ENCODE measurements at places on chromosomes 12 and 14.
A peak's percentile ranks its signal among the peaks of the same experiment; 100 is the strongest.

- no peak for DNase-seq
These were observed 98.3 kb downstream of the PDZRN4 start for GRCh38 chr12:41286426-41286825.

DNA sequence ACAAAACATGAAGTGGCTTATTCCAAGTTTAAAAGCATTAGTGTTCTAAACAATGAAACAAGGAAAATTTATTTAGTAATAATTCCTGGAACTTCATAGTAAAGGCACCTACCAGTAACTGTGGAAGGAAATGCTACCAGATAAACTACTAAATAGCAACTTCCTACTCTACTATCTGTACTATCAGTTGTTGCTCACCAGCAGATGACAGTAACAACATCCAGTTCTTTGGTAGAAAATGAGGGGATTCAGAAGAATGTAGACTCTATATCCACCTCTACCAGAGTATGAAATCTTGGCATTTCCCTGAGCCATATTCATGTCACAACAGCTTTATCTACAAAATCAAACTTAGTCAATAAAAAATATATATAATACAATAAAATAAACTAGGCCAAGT lies 3.1 kb downstream of the ENTPD5 start:
- no peak for DNase-seq

GRCh38 chr12:102095677-102096263 lies 24.1 kb downstream of the NUP37 start:
- DNase-seq = no peak

- peak; percentile 65 for DNase-seq
These were observed 53.8 kb downstream of the VCPKMT start for GRCh38 chr14:50062438-50063085.

DNA sequence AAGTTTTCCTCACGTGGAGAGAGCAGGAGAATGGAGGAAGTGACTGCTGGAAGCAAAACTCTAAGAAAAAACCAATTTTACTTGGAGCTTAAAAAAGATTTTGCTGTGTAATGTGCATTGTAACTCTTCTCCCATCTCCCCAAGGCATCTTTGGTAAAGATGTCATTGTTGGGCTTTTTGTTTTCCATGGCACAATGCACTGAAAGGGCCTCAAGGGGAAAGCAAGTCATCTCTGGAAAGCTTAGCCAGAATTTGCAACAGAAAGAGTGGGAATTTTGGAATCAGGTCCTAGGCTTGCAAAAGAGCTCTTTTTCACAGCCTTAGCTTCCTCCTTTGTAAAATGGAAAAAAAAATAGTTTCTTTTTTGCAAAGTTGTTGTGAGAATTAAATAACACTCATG lies 7.9 kb upstream of the PPM1A start:
- no peak for DNase-seq

DNA sequence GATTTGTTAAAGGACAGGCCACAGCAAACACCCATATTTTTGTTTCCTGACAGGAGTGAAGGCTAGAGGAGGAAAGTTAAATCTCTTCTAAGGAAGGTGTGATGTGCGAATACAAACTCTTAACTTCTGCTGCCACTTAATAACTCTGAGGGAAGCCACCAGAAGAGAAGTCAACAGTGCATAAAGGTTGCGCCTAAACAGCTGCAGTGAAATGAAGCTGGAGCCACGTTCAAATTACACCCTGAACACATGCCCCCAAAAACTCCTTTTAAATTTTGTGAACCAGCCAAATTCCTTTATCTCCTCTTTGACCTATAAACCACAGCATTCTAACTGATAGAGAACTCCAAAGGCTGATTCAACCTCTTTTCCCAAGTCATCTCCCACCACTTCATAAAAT lies 22.4 kb downstream of the DENND5B start:
- no peak for DNase-seq

- peak; percentile 13 for DNase-seq
These were observed 495 bp downstream of the ADIPOR2 start for GRCh38 chr12:1691123-1692007.

DNA sequence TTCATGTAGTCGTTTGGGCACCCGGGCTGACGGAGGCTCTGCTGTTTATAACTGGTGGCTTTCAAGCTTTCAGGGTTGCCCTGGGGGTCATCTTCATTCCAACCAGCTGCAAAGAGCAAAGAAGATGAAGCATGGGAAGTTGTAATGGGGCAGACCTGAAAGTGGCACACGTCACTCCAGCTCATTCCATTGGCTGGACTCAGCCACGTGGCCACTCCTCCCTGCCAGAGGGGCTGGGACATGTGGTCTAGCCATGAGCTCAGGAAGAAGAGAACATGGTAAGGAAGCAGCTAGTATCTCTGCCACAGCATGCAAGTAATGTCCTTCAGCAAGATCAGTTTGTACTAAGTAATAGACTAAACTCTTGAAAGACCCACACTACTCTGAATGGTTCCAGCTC lies 51.7 kb upstream of the FERMT2 start:
- no peak for DNase-seq

- no peak for DNase-seq
These were observed 80.6 kb upstream of the GSC start for GRCh38 chr14:94850309-94851211.

GRCh38 chr14:32370714-32371113 lies 41.6 kb downstream of the AKAP6 start:
- no peak for DNase-seq

DNA sequence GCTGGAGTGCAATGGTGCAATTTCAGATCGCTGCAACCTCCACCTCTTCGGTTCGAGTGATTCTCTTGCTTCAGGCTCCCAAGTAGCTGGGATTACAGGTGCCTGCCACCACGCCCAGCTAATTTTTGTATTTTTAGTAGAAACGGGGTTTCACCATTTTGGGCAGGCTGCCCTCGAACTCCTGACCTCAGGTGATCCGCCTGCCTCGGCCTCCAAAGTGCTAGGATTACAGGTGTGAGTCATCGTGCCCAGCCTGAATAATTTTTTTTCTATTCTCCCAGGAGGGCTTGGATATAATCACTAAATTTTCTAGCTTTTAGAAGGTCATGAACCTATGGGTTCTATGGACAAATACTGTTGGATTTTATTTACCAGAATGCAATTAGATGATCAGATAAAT lies 44.7 kb upstream of the GNPNAT1 start:
- DNase-seq = no peak

DNA sequence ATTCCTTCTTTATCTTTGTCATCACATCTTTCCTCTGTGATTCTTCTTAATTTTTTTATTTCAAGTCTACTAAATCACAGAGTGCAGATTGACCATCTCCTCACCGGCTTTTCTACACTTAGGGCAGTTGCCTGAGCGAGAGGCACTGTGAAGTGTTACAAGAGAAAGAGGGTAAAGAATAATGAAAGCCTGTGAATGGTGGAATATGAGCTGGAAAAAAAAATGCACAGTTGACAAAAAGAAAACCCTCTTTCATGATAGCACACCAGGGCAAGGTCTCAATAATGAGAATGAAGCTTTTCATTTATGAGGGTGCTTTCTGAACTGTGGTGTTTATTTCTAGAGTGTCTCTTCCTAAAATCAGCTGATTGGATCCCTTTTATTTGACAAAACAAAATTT lies 106.2 kb upstream of the PDE3A start:
- no peak for DNase-seq

DNA sequence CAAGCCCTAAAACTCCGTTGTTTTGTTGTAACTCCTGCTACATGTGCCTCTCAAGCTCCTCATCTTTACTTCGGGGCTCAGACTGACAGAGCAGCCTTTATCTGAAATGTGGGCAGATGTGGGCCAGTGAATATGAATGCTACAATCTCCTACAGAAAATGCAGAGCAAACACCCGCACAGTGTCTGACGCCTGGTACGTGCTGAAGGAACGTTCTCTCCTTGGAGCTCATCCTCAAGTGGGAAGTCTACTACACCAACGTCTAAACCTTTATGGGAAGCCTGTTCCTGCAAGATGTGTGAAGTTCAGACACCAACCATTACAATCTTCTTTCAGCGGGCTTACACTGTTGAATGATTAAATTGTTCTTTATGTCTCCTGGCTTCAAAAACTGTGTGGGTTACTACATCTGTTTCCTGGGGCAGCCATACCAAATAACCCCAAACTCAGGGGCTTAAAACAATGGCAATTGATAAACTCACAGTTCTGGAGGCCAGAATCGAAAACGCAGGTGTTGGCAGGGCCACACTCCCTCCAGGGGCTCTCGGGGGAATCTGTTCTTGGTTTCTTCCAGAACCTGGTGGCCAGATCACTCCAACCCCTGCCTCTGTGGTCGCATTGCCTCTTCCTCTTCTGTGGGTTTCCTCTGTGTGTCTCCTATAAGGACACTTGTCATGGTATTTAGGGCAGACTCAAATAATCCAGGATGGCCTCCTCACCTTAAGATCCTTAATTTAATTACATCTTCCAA lies 179.7 kb upstream of the PLXNC1 start:
- DNase-seq = no peak

GRCh38 chr12:77324763-77325468 lies 259.5 kb upstream of the E2F7 start:
- DNase-seq = peak; percentile 20

DNA sequence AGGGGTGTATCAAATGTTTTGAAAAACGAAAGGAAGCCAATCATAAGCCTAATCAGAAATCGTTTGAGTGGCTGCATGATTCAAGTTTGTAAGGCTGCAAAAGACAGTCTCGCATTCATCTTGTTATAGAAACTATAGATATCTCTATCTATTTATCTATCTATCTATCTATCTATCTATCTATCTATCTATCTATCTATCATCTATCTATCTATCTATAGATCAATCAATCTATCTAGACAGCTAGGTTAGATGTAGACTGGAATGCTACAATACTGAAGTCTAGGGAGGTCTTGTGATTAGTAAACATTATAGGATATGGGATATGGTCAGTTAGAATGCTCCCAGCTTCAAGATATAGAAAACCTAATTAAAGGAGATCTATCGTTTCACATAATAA lies 52.2 kb upstream of the BTG1 start:
- no peak for DNase-seq

DNA sequence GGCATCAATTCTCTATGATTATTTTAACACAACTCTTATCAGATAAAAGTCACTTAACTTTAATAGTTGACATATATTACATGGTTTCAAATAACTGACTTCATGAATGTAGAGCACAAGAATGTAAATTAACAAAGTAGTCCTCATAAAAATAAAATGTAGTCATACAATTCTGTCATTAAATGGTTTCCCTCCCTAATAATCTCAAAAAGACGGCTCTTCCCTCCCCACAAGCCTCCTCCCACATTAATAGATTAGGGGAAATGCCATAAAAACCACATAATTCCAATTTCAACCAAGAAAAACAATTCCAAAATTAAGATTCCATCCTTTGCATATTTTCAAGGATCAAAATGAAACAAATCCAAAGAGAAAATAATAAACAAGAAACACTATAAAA lies 36.7 kb downstream of the SPTLC2 start:
- DNase-seq = no peak

- DNase-seq = no peak
These were observed 7.5 kb upstream of the TRHDE start for GRCh38 chr12:72264548-72265175.

GRCh38 chr14:101920271-101920670 lies 44.1 kb upstream of the DYNC1H1 start:
- no peak for DNase-seq

GRCh38 chr12:4278329-4279197 lies 5.0 kb downstream of the CCND2 start:
- DNase-seq = no peak

- DNase-seq = no peak
These were observed 47.5 kb downstream of the PPFIBP1 start for GRCh38 chr12:27571463-27571862.

- DNase-seq = no peak
These were observed 75.2 kb upstream of the RPH3A start for GRCh38 chr12:112716099-112717093.

GRCh38 chr14:85252011-85252410 lies 277.9 kb upstream of the FLRT2 start:
- no peak for DNase-seq

- no peak for DNase-seq
These were observed 20.3 kb downstream of the OLR1 start for GRCh38 chr12:10151621-10152020.

GRCh38 chr14:55446127-55446736 lies 5.8 kb upstream of the TBPL2 start:
- DNase-seq = no peak

DNA sequence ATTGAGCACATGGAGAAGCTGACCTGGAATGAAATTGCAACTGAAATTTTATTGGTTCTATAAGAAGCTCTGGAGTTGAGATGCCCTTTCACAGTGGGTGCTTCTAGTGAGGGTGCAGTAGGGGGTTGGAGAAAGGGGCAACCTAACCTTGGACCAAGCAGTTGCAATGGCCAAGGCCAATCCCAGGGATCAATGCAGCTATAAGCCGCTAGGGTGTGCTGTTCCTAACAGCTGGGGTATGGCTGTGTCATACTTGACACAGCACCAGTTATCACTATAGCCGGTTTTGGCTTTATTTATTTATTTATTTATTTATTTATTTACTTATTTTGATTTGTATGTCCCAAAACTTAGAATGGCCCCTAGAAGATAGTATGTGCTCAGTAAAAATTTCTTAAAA lies 505.9 kb downstream of the FLRT2 start:
- DNase-seq = no peak

DNA sequence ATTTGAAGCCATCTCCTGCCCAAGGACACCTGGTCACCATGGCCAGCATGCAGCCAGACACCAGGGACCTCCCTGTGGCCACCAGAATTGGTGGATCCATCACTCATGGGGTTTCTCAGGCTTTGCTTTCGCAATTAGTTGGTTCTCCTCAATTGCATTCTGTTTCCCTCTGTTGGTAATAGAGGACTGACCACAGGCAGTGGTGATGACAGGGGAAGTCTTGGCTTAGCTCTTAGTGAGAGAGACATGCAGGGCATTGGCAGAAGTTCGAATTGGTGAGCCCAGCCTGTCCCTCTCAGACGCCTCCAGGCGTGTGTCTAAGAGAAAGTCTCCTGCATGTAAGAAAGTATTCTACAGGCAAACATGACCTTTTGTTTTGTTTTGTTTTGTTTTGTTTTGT lies 21.3 kb downstream of the HCAR2 start:
- no peak for DNase-seq

GRCh38 chr14:64249363-64249762 lies 44.8 kb downstream of the ESR2 start:
- no peak for DNase-seq

Data from stimulated activated CD8-positive, alpha-beta memory T cell treated with anti-CD3 and anti-CD28 coated beads, Interleukin-2, amount 100 ng/mL, for 48 hours (primary cell).